ENCODE measurements at places on chromosomes 6 and 20. TPM values are rescaled to one million over a fixed set of nuclear protein-coding genes. Genes with fewer than 3 reads are reported as not detected.

GRCh38 chr6:110625883-110626282 is 149.5 kb upstream of the SLC22A16 start:
- no peak for DNase-seq

- DNase-seq: no peak
Measured at GRCh38 chr6:154783229-154783628, 50.0 kb downstream of the SCAF8 start.

DNA sequence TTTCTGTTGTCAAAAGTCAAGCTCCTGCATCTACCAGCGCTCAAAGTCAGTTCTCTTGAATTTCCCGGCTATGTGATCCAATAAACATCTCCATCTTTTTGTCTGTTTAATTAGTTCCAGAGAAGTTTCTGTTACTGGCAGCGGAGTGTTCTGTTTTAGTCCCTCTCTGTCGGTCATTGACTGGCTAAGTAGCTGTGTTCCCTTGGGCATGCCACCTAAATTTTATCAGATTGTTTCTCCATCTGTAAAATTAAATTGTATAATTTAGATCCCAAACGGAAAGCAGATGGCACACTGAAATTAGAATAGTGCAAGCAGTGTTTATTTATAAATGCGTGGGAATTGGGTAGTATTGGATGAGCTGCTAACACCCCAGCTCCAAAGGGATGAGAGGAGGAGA is 29.7 kb upstream of the PRL start:
- DNase-seq: no peak

DNA sequence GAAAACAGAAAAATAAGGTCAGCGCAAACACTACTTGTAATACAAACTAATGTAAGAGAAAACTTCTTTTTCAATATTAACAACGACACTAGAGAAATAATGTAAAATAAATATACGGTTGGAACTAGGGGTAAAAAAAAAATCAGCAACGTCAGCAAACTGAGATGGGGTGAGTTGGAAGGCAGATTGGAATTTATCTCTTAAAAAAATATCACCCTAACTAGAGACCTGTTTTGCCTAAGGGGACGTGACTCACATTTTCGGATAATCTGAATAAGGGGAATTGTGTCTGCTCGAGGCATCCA is 705 bp upstream of the UTRN start:
- DNase-seq: no peak

Gene TMEM244
- polyA plus RNA-seq: not detected

Gene C6orf163
- 0.42 TPM for polyA plus RNA-seq

Gene FAM83B
- not detected for polyA plus RNA-seq
